ENCODE measurements at places on chromosomes 4 and X. TPM values are rescaled to one million over a fixed set of nuclear protein-coding genes. Genes with fewer than 3 reads are reported as not detected.

- no peak for DNase-seq
These were observed 66.0 kb upstream of the NKX1-1 start for GRCh38 chr4:1472148-1472797.

The GPR34 gene
- not detected for total RNA-seq

- no peak for DNase-seq
These were observed 9.2 kb upstream of the PDHA2 start for GRCh38 chr4:95830651-95831050.

DNA sequence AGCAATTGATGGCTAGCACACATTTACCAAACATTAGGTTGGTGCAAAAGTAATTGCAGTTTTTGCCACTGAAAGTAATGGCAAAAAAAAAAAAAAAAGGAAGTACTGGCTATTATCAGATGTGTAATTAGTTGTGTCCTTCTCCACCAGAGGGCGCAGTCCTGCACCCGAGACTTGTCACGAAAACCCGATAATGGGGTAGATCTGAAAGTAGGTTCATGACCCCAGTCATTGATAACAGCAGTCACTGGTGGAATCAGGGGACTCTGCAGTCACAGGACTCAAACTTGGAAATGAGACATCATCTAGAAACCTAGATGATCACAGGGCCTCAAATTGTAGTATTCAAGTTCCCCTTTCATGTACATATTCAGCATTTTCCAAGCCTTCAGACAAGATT, 13.1 kb upstream of the ACOT9 start:
- peak; percentile 45 for DNase-seq

DNA sequence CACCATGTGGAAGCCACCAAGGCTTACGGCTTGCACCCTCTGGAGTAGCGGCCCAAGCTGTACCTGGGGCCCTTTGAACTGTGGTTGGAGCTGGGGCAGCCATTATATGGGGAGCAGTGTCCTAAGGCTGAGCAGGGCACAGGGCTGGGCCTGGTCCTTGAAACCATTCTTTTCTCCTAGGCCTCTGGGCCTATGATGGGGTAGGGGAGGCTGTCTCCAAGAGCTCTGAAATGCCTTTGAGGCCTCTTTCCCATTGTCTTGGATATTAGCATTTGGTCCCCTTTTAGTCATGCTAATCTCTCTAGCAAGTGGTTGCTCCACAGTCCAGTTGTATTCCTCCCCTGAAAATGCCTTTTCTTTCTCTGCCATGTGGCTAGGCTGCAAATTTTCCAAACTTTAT, 96.4 kb upstream of the ARX start:
- DNase-seq: no peak

The LRIT3 gene
- total RNA-seq: not detected

GRCh38 chr4:83340692-83341343, 6.2 kb upstream of the HPSE start:
- DNase-seq: peak; percentile 40

DNA sequence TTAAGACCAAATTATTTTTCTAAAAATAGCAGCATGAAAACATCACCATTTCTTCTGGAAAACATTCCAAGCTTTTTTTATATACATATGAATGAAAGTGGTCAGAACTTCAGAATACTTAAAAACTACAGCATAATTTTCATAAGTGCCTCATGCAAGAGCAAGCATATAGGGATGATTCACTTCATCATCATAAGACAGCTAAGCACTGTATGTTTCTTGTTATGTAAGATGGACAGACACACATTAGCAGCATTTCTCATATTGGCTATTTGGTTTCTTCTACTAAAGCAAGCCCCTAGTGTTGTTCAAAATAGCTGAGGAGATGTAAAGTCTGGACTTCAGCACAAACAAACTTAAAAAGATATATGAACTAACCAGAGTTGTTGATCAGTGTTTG, 213.1 kb upstream of the NOCT start:
- DNase-seq: no peak

- DNase-seq: no peak
These were observed 159.9 kb downstream of the RAP1GDS1 start for GRCh38 chr4:98421111-98421510.

The COL25A1 gene
- total RNA-seq: 0.02 TPM

GRCh38 chr4:39103291-39103690, 41.3 kb downstream of the KLHL5 start:
- no peak for DNase-seq

DNA sequence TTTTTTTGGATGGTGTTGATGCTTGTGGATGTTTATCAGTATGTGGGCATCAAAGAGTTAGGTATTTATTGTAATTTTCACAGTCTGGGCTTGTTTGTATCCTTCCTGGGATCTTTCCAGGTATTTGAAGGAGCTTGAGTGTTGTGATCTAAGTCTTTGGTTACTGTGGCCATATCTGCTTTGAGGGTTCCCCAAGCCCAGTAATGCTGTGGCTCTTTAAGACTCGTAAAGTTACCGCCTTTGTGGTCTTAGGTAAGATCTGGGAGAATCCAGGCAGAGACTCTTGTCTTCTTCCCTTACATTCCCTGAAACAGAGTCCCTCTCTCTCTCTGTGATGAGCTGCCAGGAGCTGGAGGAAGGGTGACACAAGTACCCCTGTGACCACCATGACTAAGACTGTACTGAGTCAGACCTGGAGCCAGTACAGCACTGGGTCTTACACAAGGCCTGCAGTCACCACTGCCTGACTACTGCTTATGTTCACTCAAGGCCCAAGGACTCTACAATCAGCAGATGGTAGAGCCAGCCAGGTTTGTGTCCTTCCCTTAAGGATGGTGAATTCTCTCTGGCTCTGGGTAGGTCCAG, 62.2 kb downstream of the FMR1NB start:
- peak; percentile 65 for DNase-seq

The IGFBP7 gene
- total RNA-seq: 45.5 TPM

The ARX gene
- not detected for total RNA-seq

The IQCM gene
- total RNA-seq: not detected

GRCh38 chr4:39154009-39154408, 28.3 kb upstream of the WDR19 start:
- DNase-seq: no peak

GRCh38 chrX:21666679-21667078, 8.5 kb upstream of the KLHL34 start:
- DNase-seq: no peak

The CCKAR gene
- total RNA-seq: not detected

The N4BP2 gene
- total RNA-seq: 2.1 TPM
